NCI-H1092 treated with DMSO at 0.1 percent for 48 hours (cell line): ENCODE measurements at places on chromosomes 4 and X.

- no peak for DNase-seq
These were observed 1055.2 kb upstream of the FTHL17 start for GRCh38 chrX:32126997-32127396.

- DNase-seq, result no peak
These were observed 169.2 kb upstream of the LEF1 start for GRCh38 chr4:108337923-108338322.

DNA sequence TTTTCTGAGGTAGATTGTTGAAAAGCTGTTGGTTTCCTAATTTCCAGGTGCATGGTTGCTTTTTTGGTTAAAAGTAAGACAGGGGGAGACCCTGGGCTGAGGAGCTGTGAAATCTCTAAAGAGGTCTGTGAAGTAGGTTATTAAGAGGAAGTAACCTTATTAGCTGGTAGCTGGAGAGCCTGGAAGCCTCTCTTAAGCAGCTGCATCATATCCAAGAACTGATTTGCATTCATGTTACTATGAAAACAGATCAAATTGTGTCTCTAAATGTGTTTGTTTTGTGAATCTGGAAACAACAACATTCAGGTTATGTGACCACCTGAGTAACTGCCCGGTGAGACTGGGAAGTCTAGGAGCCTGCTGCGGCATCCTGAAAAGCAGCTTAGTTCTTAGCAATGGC is 54.1 kb downstream of the ARHGAP10 start:
- no peak for DNase-seq

DNA sequence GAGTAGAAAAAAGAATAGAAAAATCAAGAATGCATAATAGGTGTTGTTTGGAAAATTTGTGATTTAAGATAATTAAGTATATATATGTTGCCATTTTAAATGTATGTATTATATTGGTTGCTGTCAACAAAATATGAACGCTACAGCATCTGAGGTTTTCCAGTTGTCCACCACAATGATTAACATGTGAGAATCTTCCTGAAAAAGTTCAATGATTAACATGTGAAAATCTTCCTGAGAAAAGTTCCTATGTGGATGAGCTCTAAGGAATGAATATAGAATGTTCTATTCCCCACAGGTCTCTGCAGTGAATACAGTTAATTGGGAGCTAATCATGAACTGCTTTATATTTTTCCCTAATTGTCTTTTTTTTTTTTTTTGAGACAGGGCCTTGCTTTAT is 214.7 kb downstream of the CBR4 start:
- no peak for DNase-seq

- no peak for DNase-seq
These were observed 391.2 kb downstream of the ANKRD50 start for GRCh38 chr4:124321364-124321763.
